Stimulated activated CD4-positive, alpha-beta T cell treated with anti-CD3 and anti-CD28 coated beads, Interleukin-15, amount 100 ng/mL, for 1 hour (primary cell): ENCODE measurements at places on chromosomes 1 and 21.

GRCh38 chr1:203127666-203128430, at the start of gene ADORA1:
Gene ADORA1, plus strand, starts transcription at chr1:203127726. Its CDS starts 1,116 bp downstream, at chr1:203128842.
- DNase-seq: no peak

- no peak for DNase-seq
Measured at GRCh38 chr1:106868828-106869227, 187.6 kb upstream of the PRMT6 start.

DNA sequence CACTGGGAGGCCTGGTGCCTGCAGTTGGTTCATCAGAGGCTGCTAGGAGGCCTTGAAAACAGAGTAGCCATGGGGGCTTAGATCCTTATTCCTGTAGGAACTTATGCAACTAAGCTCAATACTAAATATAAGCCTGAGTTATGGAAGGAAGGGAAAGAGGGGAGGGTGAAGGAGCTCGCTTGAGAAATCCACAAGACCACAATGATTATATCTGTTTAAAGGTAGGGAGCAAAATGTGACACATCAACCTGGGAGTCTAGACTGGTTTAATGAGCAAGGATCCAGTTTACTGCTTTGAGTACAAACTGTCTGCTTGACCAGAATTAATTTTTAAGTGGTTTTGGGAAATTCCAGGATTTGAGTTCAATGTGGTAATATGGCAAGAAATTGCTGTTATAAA, 20.4 kb upstream of the ANGPTL7 start:
- DNase-seq: no peak

DNA sequence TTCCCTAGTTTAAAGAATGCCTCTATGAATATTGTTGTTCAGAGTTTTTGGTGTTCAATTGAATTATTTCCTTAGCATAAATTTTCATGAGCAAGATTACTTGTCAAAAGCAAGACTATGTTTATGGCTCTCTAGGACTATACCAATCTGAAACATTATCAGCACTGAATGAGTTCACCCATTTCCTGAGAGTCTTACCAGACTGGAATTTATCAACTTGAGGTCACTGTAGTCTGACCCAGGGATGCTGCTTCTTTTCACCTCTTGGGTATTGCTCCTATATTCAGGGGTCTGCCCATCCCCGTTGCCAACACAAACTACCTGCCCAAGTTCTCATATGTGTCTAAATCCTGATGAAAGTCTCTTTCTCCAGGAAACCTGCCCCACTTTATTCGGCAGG, 42.6 kb downstream of the OPTC start:
- DNase-seq: no peak

DNA sequence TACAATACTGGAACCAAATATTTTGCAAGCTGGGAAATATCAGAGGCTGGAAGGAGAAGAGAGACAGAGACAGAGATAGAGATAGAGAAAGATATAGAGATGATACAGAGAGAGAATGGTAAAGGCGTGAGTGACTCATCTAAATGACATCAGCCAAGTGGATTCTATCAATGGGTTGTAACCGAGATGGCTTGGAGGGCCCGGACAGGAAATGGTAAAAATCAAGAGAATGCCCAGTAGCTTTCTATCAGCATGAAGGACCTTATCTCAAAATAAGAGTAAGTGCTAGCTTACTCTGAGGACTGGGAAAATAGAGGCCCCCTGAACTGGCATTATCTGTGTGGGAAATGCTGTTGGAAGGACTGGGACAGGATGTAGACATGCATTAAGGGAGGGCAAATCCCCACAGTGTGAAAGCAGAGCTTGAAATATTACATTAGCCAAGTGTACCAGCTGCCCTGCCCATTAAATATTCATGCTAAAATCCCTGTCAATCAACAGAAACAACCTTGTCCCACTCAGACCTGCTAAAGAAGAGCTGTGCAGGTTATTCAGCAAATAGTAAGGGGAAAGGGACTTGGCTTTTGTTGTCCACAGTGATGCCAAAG, 76.6 kb upstream of the ZNF644 start:
- DNase-seq: no peak

DNA sequence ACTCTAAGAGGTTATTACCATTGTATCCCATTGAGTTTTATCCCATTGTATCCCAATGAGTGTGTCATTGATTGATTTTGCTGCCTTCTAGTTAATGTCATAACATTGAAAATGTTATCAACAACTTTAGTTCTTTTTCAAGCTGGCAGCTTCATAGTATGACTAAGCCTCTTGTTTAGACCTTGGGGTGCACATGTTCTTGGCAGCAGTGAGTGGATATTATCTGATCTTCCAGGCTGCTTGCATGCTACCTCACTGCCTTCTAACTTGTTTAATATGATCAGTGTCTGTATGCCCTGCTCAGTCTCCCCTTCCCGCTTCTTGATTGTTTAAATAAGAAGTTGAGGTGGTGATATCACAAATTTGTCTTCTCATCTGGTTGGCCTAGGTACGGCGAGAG, 24.6 kb downstream of the NTPCR start:
- no peak for DNase-seq

- no peak for DNase-seq
Measured at GRCh38 chr1:163528710-163529348, 207.1 kb downstream of the NUF2 start.

DNA sequence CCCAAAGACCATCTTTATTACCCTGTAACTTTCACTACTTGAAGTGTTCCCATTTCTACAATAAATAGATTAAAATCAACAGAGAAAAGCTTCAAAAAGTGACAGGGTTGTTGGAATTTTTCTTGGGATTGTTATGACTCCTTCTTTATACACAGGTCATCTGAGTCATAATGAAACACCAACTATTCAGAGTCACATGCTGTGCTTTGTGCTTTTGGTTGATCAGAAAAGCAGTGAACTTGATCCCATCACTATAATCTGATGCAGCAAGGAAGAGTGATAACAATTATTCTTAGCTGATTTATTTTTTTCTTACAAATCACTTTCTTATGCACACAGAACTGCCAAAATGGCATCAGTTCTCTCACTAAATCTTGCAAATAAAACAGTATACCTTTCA, 422.9 kb downstream of the PTBP2 start:
- DNase-seq: no peak
